ENCODE measurements at places on chromosomes 2 and 18.

- DNase-seq, result no peak
Observed at GRCh38 chr2:190343089-190343535, 277 bp upstream of the INPP1 start.

GRCh38 chr2:224820283-224820991, 104.3 kb upstream of the CCDC195 start:
- DNase-seq, result no peak

- no peak for DNase-seq
Observed at GRCh38 chr2:53600815-53601214, 166.8 kb upstream of the CHAC2 start.

DNA sequence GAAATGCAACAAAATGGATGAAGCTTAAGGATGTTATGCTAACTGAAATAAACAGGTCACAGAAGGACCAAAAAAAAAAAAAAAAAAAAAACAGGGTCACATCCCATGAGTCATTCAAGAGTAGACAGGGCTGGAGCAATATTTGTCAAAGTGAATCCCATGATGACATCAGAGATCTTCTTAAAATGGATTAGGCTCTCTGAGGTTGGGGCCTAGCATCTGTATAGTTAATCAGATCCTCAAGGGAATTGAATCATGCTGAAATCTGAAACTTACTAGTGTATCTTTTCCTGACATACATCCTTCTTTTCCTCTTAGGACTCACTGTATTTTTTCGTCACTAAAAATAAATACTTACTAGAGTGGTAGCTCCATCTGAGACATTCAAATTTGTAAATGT, 380.6 kb upstream of the NXPH2 start:
- no peak for DNase-seq

DNA sequence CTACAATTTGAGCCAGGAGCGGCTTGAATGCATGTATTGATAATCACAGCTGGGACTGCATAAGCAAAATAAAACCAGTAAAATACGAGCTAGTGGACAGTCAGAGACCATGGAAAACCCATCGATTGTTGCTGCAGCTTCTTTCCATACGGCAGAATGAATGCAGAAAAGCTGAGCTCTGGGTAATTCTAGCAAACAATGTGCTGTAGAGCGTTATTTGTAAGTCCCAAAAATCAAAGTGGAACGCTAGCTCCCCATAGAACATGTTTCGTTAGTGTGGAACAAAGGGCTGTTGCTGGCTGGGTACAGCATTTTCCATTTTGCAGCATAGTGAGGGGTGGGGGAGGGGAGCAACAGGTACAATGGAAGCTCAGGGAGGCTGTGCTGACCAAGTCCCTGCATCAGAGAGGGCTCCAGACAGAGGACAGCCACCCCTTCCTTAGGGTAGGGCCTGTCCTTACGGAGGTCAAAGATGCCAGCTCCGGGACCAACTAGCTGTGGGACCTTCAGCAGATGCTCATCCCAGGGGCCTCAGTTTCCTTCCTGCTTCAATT, 74.1 kb downstream of the BOD1L2 start:
- DNase-seq, result no peak

DNA sequence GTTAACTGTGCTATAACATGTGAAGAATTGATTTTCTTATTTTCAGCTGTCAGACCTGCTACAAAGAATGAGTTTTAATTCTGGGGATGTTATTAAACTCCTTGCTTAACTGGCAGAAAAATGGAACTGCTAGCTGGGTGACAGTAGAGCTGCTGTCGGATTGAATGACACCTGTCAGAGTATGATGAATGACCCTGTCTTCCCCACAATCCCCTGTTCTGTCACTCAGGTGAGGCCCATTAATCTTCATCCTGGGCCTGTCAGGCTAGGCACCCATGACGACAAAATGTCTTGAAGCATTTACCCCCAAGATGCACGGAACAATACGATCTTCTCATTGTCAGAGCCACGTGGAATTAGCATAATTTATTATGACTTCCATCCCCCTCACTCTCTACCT, 129.9 kb upstream of the ETAA1 start:
- no peak for DNase-seq

All from activated CD4-positive, alpha-beta T cell treated with anti-CD3 and anti-CD28 coated beads, Interleukin-2, amount 50 U/mL, for 48 hours (primary cell).